ENCODE measurements at places on chromosomes 5 and 9.

DNA sequence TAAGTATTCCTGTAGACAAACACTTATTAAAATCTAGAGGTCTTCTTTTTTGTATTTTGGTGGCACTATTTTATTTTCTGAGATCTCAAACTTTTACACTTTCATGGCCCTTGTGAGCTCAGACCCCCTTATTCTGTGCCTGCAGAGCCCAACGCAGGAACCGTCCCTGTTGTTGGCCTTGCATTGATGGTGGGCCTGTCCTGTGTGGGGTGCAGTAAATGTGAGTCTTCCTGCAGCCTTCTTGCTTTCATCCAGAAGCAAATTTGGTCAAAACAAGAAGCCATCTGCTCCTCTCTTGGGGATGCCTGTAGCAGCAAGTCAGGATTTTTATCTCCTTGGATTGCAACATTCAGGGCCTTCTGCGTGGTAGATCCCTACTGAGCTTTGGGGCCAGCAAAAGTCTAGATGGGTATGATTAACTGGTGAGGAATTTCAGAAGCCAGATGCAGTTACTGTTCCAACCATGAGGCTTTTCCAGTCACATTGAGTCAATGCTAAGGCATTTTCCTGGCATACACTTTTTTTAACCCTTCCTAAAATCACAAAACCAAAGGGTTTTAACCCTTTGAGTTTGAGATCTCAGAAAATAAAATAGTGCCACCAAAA is 31.7 kb downstream of the BASP1 start:
- DNase-seq = no peak

DNA sequence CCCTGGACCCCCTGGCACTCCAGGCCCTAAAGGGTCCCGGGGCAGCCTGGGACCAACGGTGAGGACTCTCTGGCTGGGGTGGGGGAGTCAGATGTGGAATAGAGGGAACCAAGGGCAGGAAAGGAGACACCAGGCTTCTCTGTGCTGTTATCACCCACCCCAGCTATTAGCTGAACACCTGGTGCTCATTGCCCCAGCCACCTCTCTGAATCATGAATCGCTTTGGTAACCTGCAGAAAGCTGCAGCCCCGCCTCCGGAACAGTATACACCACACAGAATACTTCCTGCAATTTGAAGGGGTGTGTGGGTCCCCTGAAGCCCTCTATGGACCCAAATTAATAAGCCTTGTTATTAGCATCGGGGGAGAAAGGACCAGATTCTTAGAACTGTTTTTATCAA is 40.4 kb upstream of the ORM1 start:
- no peak for DNase-seq

- DNase-seq = no peak
These were observed 38.0 kb upstream of the OLFM1 start for GRCh38 chr9:135049460-135049859.

DNA sequence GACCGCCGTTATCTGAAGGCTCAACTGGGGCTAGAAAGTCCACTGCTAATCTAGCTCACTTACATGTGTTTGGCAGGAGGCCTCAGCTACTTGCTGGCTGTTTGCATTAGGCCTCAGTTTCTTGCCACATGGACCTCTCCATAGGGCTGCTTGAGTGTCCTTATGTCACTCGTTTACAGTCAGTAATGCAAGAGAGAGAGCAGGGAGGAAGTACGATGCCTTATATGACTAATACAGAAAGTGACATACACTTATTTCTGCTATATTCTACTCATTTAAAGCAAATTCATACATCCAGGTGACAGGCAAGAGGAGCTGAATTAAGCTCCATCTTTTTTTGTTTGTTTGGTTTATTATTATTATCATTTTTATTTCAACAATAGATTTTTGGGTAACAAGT is 179.6 kb downstream of the LURAP1L start:
- no peak for DNase-seq

DNA sequence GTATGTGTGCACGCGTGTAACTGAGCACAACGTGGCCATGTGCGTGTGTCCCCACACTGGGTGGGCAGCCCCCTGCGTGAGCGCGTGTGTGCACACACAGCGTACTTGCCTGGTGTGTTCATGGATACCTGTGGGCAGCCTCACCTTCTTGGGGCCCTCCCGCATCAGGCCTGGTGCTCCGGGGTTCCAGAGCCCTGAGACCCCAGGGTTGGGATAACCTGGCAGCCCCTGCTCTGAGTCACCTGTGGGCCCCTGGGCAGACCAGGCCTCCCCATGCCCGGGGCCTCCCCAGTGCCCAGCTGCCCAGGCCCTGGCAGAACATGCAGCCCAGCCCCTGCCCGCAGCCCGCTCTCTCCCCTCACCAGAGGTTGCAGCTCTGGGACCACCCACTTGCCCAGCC is 25.2 kb downstream of the LHX3 start:
- no peak for DNase-seq

- DNase-seq = no peak
These were observed 131.4 kb upstream of the LHFPL2 start for GRCh38 chr5:78779771-78780616.

DNA sequence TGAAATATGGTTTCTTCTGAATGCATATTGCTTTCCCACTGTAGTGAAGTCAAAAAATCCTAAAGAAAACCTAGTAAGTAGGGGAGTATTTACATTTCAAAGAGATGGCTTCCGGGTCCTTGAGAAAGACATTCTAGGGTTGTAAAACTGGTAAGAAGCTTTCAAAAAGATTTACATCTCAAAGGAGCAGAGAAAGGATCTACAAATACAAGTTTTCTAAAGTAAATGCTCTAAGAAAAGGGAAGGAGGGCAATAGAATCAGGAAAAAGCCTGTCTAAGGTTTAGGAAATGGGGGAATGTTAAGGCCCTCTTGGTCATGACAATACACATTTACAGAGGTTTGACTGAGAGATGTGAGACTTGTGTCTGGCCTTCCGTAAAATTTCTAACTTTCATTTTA is 16.7 kb upstream of the TRPC7 start:
- DNase-seq = no peak

- no peak for DNase-seq
These were observed 561.3 kb upstream of the WWC1 start for GRCh38 chr5:167730121-167730520.

DNA sequence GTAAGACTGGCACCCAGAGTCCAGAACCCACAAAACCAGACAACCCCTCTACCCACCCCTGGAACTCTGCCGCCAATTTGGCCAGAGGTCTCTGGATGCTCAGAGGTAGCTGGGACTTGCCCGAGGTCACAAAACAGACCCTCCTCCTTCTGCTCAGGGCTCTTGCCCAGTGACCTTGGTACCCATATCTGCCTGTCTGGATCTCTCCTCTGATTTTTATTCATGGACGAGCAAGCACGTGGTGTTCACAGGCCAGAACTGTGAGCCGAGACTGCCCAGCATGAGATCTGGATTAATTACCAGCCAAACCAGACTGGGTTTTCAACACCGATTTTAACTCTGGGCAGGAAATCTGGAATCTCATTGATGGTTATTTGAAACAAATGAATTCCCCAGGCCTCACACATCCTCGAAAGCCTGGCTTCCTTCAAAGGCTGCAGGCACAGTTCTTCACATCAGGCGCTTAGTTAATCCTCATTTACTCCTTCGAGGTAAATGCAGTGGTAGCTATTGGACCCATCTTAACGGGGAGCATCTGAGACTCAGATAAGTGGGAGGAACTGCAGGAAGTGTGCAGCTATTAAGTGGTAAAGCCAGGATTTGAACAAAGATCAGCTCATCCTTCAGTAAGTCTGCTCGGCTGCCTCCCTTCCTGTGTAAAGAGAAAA is 21.4 kb downstream of the COL27A1 start:
- no peak for DNase-seq

DNA sequence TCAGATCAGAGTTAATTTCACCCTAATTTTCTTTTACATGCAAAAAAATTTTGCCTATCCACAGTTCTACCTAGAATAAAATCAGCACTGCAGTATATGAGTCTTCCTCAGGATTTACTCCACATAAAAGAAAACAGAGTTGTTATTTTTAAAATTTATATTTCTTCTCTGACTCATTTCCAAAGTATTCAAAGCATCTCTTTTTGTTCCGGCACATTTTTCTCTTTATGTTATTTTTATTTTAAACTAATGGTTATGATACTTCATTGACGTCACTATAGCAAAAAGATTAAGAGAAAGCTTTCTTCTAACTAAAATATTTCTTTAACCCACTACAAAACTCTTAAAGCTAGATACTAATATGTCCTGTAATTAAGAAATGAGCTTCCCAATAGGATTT is 590.4 kb downstream of the PRELID2 start:
- DNase-seq = no peak

GRCh38 chr9:13485068-13485596 is 205.6 kb upstream of the MPDZ start:
- no peak for DNase-seq

DNA sequence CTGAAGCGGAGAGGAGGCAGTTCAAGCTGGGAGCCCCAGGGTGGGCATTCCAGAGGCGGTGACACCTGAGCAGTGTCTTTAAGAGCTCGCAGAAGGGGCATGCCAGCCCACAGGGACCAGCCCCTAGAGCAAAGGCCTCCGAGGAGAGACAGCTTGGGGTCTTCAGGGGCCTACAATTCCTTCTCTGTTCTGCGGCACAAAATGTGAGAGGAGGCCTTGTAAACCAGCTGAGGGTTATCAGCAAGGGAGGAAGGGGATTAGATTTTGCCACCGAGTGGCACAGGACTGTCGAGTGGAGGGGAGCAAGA is 505 bp upstream of the SIGMAR1 start:
- DNase-seq = no peak

- DNase-seq = no peak
These were observed 14.4 kb downstream of the RXRA start for GRCh38 chr9:134340475-134341160.

Data from CD4-positive, alpha-beta T cell treated with Interleukin-4 for 1 hour (primary cell).